ENCODE measurements at places on chromosomes 2 and 18.

DNA sequence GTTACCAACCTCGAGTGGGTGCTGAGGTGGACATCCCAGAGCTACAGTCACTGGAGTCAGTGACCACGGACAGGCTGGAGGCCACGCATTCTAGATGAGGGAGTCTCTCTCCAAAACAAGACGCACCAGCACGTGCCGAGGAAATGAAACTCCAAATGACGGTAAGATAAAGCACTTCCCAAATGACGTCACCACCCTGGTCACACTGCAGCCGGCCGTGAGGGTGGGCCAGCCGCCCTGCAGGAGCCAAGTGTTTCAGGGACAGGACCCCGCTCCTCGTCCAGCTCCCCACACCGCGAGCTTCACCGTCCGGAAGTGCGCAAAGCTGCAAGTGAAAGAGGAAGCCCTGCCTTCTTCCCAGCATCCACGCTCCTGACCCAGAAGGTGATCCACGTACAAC, 99.4 kb downstream of the ZNF516 start:
- H3K4me3 ChIP-seq = no peak overlapping the region
- no peaks in the 10 kb centered on the region for H3K27me3 ChIP-seq
- H3K27ac ChIP-seq = no peak overlapping the region
- H3K4me1 ChIP-seq = peaks cover 26% of the 10 kb centered on the region

GRCh38 chr2:188878716-188879115, 95.5 kb upstream of the COL3A1 start:
- no peaks in the 10 kb centered on the region for H3K27me3 ChIP-seq
- no peak overlapping the region for H3K4me3 ChIP-seq
- no peak overlapping the region for H3K27ac ChIP-seq
- DNase-seq = no peak
- H3K4me1 ChIP-seq = no peaks in the 10 kb centered on the region
- no peaks in the 10 kb centered on the region for H3K36me3 ChIP-seq

DNA sequence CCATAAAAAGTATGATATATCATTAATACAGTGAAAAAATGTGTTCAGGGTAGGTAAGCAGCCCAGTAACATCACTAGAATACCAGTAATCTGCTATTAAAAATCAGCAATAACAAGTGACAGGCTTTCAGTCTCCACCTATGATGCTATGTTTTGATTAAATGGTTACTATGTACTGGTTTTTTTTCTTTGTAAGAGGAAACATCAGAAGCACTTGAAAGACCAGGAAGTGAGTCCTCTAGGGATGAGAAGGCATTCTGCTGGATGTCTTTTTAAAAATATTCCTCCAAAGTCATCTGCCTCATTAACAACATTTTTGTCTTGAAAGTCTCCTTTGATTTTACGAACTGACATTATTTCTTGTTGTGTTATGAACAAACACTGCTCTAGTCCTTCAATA, 136.0 kb upstream of the FAM98A start:
- H3K4me1 ChIP-seq = no peaks in the 10 kb centered on the region
- H3K36me3 ChIP-seq = no peaks in the 10 kb centered on the region
- H3K27me3 ChIP-seq = no peaks in the 10 kb centered on the region
- DNase-seq = no peak

- no peak overlapping the region for H3K4me3 ChIP-seq
- no peak overlapping the region for H3K27ac ChIP-seq
- no peaks in the 10 kb centered on the region for H3K36me3 ChIP-seq
Measured at GRCh38 chr2:13227578-13227977, 510.8 kb downstream of the TRIB2 start.

GRCh38 chr18:48356909-48357631, 52.1 kb downstream of the ZBTB7C start:
- H3K36me3 ChIP-seq = no peaks in the 10 kb centered on the region
- H3K4me1 ChIP-seq = peaks cover 9% of the 10 kb centered on the region
- peaks cover 24% of the 10 kb centered on the region for H3K27me3 ChIP-seq
- H3K4me3 ChIP-seq = no peak overlapping the region

GRCh38 chr2:48469731-48470130, 60.2 kb upstream of the STON1 start:
- H3K27ac ChIP-seq = no peak overlapping the region
- peaks cover 9% of the 10 kb centered on the region for H3K4me1 ChIP-seq
- H3K4me3 ChIP-seq = no peak overlapping the region
- H3K36me3 ChIP-seq = peaks cover 36% of the 10 kb centered on the region
- H3K27me3 ChIP-seq = no peaks in the 10 kb centered on the region
- no peak for DNase-seq

GRCh38 chr2:40668425-40668824, 216.5 kb upstream of the SLC8A1 start:
- H3K4me3 ChIP-seq = no peak overlapping the region
- H3K27ac ChIP-seq = no peak overlapping the region
- DNase-seq = no peak
- peaks cover 1% of the 10 kb centered on the region for H3K4me1 ChIP-seq

DNA sequence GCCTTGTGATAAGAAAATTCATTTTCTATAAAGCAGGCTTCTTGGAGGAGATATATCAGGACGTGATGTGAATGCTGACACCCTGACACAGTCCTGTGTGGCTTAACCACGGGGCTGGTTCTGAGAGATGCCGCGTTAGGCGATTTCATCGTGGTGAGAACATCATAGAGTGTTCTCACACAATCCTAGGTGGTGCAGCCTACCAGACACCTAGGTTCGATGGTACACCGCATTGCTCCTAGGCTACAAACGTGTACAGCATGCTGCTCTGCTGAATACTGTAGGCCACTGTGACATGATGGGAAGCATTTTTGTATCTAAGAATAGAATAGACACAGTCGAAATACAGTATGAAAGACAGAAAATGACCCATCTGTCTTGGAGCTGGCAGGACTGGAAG, 82.5 kb downstream of the TNFRSF11A start:
- no peaks in the 10 kb centered on the region for H3K27me3 ChIP-seq
- no peak for DNase-seq
- no peak overlapping the region for H3K27ac ChIP-seq
- H3K36me3 ChIP-seq = no peaks in the 10 kb centered on the region

GRCh38 chr2:45755585-45756335, 104.3 kb downstream of the PRKCE start:
- peaks cover 24% of the 10 kb centered on the region for H3K27me3 ChIP-seq
- no peak for DNase-seq
- H3K4me1 ChIP-seq = peaks cover 3% of the 10 kb centered on the region
- H3K4me3 ChIP-seq = no peak overlapping the region
- no peaks in the 10 kb centered on the region for H3K36me3 ChIP-seq

GRCh38 chr2:47208852-47209606, 53.9 kb upstream of the STPG4 start:
- peaks cover 25% of the 10 kb centered on the region for H3K27me3 ChIP-seq
- no peaks in the 10 kb centered on the region for H3K36me3 ChIP-seq
- no peak for DNase-seq
- H3K4me1 ChIP-seq = peaks cover 12% of the 10 kb centered on the region
- H3K27ac ChIP-seq = no peak overlapping the region

DNA sequence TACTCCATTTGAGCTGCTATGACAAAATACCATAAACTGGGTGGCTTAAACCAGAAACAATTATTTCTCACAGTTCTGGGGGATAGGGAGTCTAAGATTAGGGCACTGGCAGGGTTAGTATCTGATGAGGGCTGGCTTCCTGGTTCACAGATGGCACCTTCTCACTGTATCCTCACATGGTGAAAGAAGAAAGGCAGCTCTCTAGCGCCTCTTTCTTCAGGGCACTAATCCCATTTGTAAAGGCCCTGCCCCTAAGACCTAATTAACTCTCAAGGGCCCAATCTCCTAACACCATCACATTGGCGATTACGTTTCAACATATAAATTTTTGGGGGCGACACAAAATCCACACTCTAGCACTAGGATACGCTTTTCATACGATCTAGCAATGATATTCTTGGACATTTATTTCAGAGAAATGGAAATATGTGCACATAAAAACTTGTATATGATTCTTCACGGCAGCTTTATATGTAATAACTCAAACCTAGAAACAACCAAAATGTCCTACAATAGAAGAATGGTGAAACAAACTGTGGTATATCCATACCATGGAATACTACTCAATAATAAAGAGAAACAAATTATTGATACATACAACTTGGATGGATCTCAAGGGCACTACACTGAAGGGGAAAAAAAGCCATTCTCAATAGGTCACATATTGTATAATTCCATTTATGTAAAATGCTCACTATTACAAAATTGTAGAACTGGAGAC, 111.0 kb downstream of the BCL2L11 start:
- H3K36me3 ChIP-seq = peaks cover 3% of the 10 kb centered on the region
- H3K4me3 ChIP-seq = no peak overlapping the region
- no peak overlapping the region for H3K27ac ChIP-seq
- DNase-seq = no peak

GRCh38 chr2:198756166-198756565, 701.6 kb downstream of the SATB2 start:
- DNase-seq = no peak
- H3K36me3 ChIP-seq = no peaks in the 10 kb centered on the region

GRCh38 chr18:43547456-43547855, 270.2 kb upstream of the SYT4 start:
- no peak for DNase-seq
- H3K27ac ChIP-seq = no peak overlapping the region
- H3K36me3 ChIP-seq = no peaks in the 10 kb centered on the region
- no peaks in the 10 kb centered on the region for H3K4me1 ChIP-seq
- no peaks in the 10 kb centered on the region for H3K27me3 ChIP-seq

DNA sequence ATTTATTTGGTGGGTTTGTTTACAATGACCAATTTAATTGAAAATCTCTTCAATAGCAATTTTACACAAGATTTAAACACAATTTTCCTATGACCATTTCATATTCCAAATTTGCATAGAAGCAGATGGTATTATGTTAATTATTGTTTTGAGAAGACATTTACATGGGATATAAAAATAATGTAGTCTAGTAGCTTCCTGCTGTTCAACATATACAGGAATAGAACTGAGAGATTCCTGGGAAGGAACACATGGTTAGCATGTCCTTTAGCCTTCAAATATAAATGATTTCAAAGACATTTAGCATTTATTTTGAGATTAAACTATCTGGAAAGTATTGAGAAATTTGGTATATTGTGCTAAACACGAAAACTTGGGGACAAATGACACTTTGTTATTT, 129.6 kb downstream of the KCNE4 start:
- H3K27me3 ChIP-seq = no peaks in the 10 kb centered on the region
- H3K4me1 ChIP-seq = no peaks in the 10 kb centered on the region
- H3K4me3 ChIP-seq = no peak overlapping the region
- DNase-seq = no peak
- no peaks in the 10 kb centered on the region for H3K36me3 ChIP-seq
- no peak overlapping the region for H3K27ac ChIP-seq

DNA sequence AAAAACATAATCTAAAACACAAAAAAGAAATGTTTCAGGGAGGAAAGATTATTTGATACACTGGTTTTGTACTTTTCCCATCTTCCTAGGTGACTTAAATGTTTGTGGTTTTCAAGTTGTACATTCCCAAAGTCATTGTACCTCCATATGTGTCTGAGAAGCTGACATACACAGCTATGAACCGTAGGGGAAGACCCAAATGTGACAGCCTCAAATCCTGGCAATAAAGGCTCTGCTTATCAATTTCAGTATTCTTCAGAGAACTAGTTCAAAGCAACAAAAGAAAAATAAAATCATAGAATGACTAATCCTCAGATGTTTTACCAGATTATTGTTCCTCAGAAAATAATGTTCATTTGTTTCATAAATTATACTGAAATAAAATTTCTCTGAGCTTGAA, 2.5 kb downstream of the DYNC2LI1 start:
- no peak for DNase-seq
- H3K36me3 ChIP-seq = peaks cover 12% of the 10 kb centered on the region
- H3K27ac ChIP-seq = no peak overlapping the region
- no peak overlapping the region for H3K4me3 ChIP-seq

DNA sequence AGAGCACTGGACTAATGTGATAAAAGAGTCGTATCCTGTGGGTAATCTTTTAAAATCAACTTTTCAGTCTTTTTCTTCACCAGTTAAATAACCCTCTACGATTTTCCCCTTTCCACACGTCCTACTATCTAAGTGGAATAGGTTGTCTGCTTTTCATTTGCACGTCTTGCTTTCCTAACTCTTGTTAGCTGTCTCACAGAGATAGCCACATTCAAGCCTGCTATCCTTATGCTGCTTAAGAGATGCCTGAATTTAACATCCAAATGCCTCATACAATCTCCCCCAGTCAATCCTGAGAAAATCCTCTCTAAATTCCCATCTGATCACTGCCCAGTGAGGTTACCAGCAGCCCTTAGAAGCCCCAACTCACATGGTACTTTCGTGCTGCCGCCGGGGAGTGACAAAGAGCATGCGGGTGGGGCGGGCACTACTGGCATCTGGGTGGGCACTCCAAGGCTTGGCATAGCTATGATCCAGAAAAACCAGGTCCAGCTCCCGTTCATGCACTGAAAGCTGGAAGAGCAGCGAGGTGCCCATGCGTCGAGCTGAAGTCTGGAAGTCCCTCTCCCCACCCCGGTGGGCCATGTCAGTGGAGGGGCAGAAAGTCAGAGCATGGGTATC, 1.5 kb downstream of the KANSL3 start:
- peaks cover 8% of the 10 kb centered on the region for H3K36me3 ChIP-seq
- DNase-seq = no peak

DNA sequence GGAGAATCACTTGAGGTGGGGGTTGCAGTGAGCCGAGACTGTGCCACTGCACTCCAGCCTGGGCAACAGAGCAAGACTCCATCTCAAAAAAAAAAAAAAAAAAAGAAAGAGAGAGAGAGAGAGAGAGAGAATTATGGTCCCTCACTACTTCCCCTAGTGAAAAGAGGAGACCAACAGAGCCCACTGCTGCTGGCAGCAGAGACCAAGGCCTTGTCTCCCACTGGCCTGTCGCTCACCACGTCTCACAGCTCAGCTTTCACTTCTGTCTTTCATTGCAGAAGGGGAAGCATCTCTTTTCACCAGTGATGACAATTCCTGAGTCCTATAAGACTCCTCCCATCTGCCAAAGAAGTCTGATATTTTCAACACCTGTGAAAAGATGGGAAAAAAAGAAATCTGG, 81.3 kb downstream of the CLHC1 start:
- H3K27ac ChIP-seq = no peak overlapping the region
- peaks cover 32% of the 10 kb centered on the region for H3K4me1 ChIP-seq
- peaks cover 6% of the 10 kb centered on the region for H3K27me3 ChIP-seq
- H3K36me3 ChIP-seq = no peaks in the 10 kb centered on the region
- no peak overlapping the region for H3K4me3 ChIP-seq
- no peak for DNase-seq

DNA sequence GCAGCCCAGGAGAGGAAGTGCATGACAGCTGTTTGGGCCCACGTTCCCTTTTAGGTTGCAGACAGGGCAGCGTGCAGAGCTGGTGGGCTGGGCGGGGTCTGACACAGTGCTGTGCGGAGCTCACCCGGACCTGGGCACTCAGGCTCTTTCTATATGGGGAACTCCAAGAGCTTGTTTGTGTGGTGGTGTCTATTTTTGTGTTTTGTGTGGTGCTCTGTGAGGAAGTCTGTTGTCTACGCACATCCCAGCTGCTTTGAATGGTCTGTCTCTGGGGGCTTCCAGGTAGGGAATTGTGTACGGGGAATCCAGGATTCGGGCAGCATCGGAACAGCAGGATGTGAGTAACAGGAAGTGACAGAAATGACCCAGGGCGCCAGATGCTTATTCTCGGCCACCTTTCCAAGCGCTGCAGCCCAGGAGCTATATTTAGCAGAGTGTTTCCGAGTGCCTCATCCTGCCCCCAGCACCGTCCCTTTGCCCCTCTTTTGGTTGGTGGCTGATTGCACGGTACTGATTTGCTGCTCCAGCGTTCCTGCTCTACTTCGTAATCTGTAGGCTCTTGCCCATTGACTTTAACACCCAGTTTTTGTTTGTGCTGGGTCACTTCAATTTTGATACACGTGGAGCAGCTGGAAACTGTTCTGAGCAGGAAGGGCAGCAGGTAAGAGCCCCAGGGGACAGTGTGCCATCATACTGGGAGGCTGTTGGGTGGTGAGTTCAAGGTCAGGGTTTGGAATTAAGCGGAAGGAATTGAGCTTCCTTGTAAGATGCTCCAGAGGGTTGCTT, 64.7 kb downstream of the DGKD start:
- H3K36me3 ChIP-seq = peaks cover 5% of the 10 kb centered on the region
- no peak overlapping the region for H3K4me3 ChIP-seq
- no peak for DNase-seq
- no peaks in the 10 kb centered on the region for H3K27me3 ChIP-seq
